Substantia nigra (tissue), 51 donors: ENCODE measurements at places on chromosomes 4 and X.

DNA sequence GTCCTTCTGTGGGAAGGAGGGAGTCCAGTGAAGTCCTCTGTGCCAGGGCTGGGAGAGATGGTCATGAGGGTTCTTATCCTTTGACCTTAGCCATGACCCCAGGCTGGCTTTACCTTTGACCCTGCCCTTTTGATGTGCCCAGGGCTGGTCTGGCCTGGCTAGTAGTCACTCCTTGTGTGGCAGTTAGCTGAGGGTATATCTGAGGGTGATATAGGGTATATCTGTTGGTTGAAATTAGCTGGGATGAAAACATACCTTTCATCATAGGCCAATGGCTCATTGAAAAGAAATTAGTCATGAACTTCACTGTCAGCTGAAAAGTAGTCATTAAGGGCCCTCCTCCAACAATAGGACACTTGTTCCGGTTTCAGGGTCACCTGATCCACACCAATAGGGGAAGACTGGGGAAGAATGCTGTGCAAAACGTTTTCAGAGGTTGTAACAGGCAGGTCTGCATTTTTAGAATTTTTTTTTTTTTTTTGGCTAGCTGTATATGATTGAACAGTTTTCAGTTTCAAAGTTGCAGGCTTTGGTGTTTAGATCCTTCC lies 74.6 kb upstream of the STOX2 start:
- DNase-seq: no peak

- DNase-seq: no peak
Measured at GRCh38 chr4:2075171-2075986, 16.3 kb downstream of the NAT8L start.

DNA sequence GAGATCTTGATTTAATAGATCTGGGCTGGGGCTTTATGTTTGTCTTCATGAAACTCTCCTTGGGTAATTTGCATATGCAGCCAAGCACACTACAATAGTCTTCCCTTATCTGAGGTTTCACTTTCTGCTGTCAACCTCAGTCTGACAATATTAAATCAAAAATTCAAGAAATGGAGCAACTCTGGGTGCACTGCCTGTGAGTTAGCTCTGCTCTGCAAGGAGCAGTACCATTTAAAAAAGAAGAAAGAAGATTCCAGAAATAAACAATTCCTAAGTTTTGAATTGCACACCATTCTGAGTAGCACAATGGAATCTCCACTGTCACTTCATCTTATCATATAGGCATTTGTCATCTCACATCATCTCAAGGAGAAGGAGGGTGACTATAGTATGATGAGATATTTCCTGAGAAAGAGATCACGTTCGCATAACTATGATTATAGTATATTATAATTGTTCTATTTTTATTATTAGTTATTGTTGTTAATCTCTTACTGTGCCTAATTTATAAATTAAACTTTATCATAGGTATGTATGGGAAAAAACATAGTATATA lies 9.4 kb downstream of the FNIP2 start:
- no peak for DNase-seq

- DNase-seq: no peak
Measured at GRCh38 chrX:93791304-93791703, 117.3 kb downstream of the FAM133A start.

- DNase-seq: no peak
Measured at GRCh38 chrX:71815906-71816156, 52.7 kb downstream of the CXorf49B start.

- no peak for DNase-seq
Measured at GRCh38 chrX:103513476-103514108, 5.7 kb downstream of the RAB40A start.

GRCh38 chr4:53131562-53131925 lies 234.3 kb downstream of the SCFD2 start:
- DNase-seq: no peak
